ENCODE measurements at places on chromosomes 7 and 10.
A peak's percentile ranks its signal among the peaks of the same experiment; 100 is the strongest.

DNA sequence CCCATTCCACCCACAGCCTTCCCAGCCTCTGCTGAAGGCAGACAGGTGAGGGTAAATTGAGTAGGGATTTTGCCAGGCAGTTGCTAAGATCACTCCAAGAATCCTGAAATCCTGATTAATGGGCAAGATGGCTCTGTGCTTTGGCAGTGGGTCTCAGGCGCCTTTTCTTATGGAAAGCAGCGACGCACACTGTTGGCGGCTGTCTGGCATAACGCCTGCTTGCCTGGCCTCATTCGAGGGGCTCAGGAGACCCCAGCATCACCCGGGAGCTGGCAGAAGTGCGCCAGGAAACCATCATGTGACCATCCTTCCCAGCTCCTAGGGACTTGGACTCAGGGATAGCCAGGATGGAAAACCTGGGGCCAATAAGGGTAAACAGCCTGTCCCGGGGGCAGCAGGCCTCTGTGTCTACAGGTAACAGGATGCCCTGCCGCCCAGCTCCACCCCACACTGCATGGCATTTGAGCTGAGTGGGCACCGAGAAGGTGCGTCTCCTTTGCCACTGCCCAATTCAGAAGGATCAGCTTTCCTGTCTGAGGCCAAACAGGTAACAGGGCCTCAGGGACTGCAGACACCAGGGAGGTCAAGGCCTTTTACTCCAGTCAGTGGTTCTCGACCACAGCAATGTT, 98.6 kb downstream of the FAM53B start:
- no peak overlapping the region for H3K27ac ChIP-seq
- peaks cover 48% of the 10 kb centered on the region for H3K4me1 ChIP-seq
- no peak for DNase-seq
- H3K4me3 ChIP-seq: no peak overlapping the region
- peaks cover 2% of the 10 kb centered on the region for H3K27me3 ChIP-seq

DNA sequence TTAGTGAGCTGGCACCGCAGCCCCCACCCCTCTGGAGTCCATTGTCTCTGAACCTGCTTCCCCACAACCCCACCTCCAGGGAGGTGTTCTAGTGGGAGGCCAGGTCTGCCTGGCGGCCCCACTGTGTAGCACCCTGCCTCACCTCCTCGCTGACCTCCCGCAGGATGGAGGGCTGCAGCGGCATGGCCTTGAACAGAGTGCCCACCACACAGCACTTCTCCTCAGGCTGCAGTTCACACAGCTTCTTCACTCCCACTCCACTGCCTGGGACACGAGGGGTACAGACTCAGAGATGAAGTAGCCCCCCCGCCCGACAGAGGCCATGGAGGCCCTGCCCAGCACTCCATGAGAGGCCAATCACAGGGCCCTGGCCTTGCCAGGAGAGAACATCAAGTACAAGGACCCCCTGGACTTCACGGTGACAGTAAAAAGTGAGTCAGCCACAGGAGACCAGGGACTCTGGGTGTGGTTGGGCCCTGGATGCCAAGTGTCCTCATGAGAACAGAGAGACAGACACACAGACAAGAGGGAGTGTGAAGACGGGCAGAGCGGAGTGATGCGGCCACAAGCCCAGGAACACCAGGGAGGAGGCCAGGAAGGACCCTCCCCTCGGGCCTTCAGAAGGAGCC, 5.4 kb downstream of the POLD2 start:
- H3K36me3 ChIP-seq: peaks cover 18% of the 10 kb centered on the region
- peaks cover 7% of the 10 kb centered on the region for H3K27me3 ChIP-seq
- peaks cover 4% of the 10 kb centered on the region for H3K4me1 ChIP-seq
- DNase-seq: no peak
- H3K4me3 ChIP-seq: no peak overlapping the region

GRCh38 chr10:36023939-36024338, 381.8 kb upstream of the FZD8 start:
- DNase-seq: no peak
- peaks cover 11% of the 10 kb centered on the region for H3K4me1 ChIP-seq
- peaks cover 1% of the 10 kb centered on the region for H3K27me3 ChIP-seq
- H3K4me3 ChIP-seq: no peak overlapping the region
- no peak overlapping the region for H3K27ac ChIP-seq

DNA sequence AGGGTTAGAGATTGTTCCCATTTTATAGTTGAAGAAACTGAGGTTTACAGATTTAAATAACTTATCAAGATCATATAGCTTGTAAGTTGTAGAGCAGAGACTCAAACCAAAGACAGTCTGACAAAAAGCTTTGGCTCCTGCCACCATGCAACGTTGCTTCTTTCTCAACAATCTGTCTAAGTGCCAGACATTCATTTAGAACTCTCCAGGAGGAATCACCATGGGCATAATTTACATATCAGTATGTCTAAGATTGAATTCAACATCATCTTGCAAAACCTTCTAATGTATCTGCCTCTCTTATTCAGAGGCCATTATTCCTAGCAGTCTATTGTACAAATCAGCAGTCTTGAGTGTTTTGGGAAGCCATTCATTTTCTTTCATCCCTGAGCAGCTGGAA, 163.5 kb upstream of the PLXDC2 start:
- no peaks in the 10 kb centered on the region for H3K27me3 ChIP-seq
- DNase-seq: no peak
- H3K27ac ChIP-seq: no peak overlapping the region
- no peaks in the 10 kb centered on the region for H3K36me3 ChIP-seq
- no peak overlapping the region for H3K4me3 ChIP-seq

DNA sequence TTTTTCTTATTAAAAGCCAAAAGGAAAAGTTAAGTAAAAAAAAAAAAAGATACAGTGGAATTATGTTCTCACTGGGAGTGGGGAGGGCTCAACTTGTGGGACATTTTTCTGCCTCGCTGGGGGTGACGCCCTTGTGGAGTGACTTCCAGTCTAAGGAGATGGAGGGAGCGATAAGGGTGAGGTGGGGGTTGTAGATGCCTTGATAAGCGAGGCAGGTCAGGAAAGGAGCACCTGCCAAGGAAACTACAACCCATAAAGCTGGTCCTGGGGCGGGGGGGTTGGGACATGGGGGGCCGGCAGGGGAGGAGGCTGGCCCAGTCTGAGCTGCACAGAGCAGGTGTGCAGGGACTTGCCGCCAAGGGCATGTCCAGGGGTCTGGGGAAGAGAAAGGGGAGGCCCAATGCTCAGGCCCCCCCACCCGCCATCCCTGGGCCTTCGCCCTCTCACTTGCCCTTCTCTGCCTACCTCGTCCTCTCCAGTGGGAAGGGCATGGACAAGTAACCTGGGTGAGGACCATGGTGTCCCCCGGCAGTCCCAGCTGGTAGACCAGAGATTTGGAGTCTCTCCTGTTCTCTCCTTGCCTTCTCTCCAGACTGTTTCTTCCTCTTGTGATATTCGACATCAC, 2.5 kb upstream of the TRPV5 start:
- H3K4me3 ChIP-seq: no peak overlapping the region
- H3K27ac ChIP-seq: no peak overlapping the region
- DNase-seq: no peak

GRCh38 chr7:91085175-91085574, 179.1 kb upstream of the FZD1 start:
- H3K27ac ChIP-seq: no peak overlapping the region
- no peak for DNase-seq
- H3K27me3 ChIP-seq: peaks cover 3% of the 10 kb centered on the region
- H3K36me3 ChIP-seq: no peaks in the 10 kb centered on the region

- H3K27ac ChIP-seq: no peak overlapping the region
- no peak overlapping the region for H3K4me3 ChIP-seq
- no peaks in the 10 kb centered on the region for H3K27me3 ChIP-seq
- DNase-seq: no peak
Measured at GRCh38 chr7:157692460-157693011, 355.7 kb downstream of the DNAJB6 start.

DNA sequence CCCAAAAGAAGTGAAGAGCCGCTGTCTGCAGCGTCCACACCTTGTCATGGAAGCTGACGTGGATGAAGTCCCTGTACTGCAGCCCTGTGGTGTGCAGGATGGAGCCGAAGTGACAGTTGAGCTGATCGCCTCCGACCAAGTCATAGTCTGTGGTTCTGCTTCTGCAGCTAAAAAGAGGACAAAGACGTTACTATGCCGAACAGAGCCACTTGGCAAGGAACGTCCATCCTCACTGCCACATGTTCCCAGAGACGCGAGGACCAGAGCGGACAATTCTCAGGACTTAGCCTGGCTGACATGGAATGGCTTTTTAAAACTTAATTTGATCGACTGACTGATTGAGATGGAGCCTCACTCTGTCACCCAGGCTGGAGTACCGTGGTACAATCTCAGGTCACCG, 21.8 kb downstream of the DAGLB start:
- peak overlapping the region; percentile 32 for H3K4me3 ChIP-seq
- H3K27me3 ChIP-seq: peaks cover 3% of the 10 kb centered on the region
- no peak for DNase-seq
- peaks cover 48% of the 10 kb centered on the region for H3K36me3 ChIP-seq
- H3K4me1 ChIP-seq: no peaks in the 10 kb centered on the region

DNA sequence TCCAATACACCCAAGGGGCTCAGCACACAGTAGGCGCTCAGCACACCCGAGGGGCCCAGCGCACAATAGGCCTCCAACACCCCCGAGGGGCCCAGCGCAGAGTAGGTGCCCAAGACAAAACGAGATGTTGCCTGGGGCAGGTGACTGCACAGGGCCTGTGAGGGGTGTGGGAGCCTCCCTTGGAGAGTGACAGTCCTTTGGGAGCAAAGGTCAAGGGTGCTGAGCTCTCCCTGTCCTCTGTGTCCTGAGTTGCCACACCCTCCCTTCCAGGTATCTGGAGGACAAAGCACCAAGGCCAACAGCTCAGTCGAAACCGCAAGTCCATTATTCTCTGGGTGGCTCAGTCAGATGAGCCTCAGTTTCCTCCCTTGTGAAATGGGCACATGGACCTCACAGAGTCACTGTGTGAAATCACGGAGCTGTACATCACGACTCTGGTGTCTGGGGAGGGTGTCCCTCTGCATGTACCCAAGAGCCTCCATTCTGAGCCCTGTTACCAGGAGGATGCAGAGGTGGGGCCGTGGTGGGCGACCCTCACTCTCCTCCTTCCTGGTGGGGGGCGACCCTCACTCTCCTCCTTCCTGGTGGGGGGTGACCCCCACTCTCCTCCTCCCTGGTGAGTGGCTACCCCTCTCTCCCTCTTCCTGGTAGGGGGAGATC, 81.3 kb downstream of the FOXL3 start:
- no peak overlapping the region for H3K27ac ChIP-seq
- H3K4me3 ChIP-seq: no peak overlapping the region
- H3K36me3 ChIP-seq: no peaks in the 10 kb centered on the region
- peaks cover 6% of the 10 kb centered on the region for H3K4me1 ChIP-seq
- no peak for DNase-seq

DNA sequence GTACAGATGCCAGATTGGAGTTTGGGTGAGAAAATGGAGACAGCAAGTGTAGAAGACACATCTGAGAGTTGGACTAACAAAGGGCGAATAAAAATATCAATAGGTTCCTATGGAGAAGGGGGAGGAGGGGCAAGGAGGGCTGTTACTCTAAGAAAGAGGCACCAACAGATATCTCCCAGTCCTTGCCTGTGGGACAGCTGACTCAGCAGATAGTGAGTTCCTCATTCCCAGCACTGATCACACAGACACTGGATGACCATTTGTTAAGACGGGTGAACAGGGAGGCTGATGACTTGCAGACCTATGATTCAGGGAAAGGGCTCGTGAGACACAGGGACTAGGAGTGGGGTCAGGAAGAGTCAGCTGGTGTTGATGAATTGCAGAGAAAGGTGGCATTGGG, 5.7 kb upstream of the PRR15 start:
- no peaks in the 10 kb centered on the region for H3K4me1 ChIP-seq
- H3K27me3 ChIP-seq: peaks cover 6% of the 10 kb centered on the region

- no peak for DNase-seq
- H3K4me3 ChIP-seq: no peak overlapping the region
- H3K27me3 ChIP-seq: peaks cover 2% of the 10 kb centered on the region
- H3K4me1 ChIP-seq: peaks cover 12% of the 10 kb centered on the region
Measured at GRCh38 chr10:124144536-124144935, 51.1 kb upstream of the CHST15 start.

GRCh38 chr10:118584181-118584954, 11.1 kb downstream of the PRLHR start:
- H3K27ac ChIP-seq: no peak overlapping the region
- H3K36me3 ChIP-seq: no peaks in the 10 kb centered on the region
- H3K4me3 ChIP-seq: no peak overlapping the region
- peaks cover 3% of the 10 kb centered on the region for H3K27me3 ChIP-seq
- no peak for DNase-seq

GRCh38 chr10:33900596-33900995, 566.1 kb upstream of the NRP1 start:
- no peak overlapping the region for H3K4me3 ChIP-seq
- peaks cover 8% of the 10 kb centered on the region for H3K36me3 ChIP-seq
- no peaks in the 10 kb centered on the region for H3K4me1 ChIP-seq
- no peak overlapping the region for H3K27ac ChIP-seq
- no peak for DNase-seq

GRCh38 chr7:37441816-37442215, 6.8 kb downstream of the ELMO1 start:
- peak overlapping the region; percentile 96 for H3K27ac ChIP-seq
- H3K4me1 ChIP-seq: peaks cover 62% of the 10 kb centered on the region
- peaks cover 6% of the 10 kb centered on the region for H3K27me3 ChIP-seq
- peaks cover 21% of the 10 kb centered on the region for H3K36me3 ChIP-seq
- peak overlapping the region; percentile 22 for H3K4me3 ChIP-seq

DNA sequence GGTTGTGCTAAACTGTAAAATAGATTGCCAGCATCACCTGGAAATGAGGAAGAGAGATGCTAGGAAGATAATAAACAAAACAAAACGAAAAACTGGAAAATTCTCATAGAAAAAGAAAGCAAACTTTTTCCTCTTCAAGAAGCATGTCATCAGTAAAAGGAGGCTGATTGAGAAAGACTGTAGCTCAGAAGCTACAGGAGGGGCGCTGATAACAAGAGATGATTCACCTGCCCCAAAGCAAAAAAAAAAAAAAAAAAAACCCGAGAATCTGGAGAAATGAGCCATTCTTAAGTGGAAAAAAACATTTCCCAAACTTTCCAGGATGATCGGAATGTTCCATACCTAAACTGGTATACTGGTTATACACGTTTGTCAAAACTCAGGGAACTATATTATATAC, 130.5 kb upstream of the C1QL3 start:
- H3K4me1 ChIP-seq: no peaks in the 10 kb centered on the region
- no peaks in the 10 kb centered on the region for H3K27me3 ChIP-seq
- H3K27ac ChIP-seq: no peak overlapping the region
- no peak overlapping the region for H3K4me3 ChIP-seq
- no peaks in the 10 kb centered on the region for H3K36me3 ChIP-seq

DNA sequence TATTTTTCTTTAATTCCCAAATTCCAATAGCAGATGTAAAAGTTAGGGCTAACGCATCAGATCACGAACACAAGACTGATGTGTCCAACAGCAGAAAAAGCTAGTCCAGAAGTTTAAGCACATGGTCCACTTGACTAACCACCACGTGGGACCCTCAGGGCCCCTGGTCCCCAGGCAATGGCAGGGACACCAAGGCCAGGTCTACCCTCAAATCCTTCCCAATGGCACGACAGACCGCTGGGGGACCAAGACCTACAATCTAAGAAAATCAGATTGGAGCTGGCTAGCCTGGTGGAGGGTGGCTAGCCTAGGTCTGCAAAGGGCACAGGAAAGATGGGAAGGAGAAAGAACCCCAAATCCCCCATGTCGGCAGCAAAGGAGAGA, 1.5 kb downstream of the GIGYF1 start:
- peak overlapping the region; percentile 97 for H3K4me3 ChIP-seq
- no peak for DNase-seq
- H3K4me1 ChIP-seq: peaks cover 20% of the 10 kb centered on the region
- peaks cover 15% of the 10 kb centered on the region for H3K27me3 ChIP-seq
- H3K27ac ChIP-seq: peak overlapping the region; percentile 88

- H3K4me3 ChIP-seq: no peak overlapping the region
- H3K27me3 ChIP-seq: no peaks in the 10 kb centered on the region
- DNase-seq: no peak
- no peaks in the 10 kb centered on the region for H3K4me1 ChIP-seq
- no peaks in the 10 kb centered on the region for H3K36me3 ChIP-seq
Measured at GRCh38 chr7:131931370-131931769, 374.9 kb upstream of the PODXL start.
